Coronary artery (tissue), 2 donors: ENCODE measurements at places on chromosomes 2 and 18.

GRCh38 chr2:3398857-3399256 lies 19.4 kb downstream of the TRAPPC12 start:
- no peak for DNase-seq

DNA sequence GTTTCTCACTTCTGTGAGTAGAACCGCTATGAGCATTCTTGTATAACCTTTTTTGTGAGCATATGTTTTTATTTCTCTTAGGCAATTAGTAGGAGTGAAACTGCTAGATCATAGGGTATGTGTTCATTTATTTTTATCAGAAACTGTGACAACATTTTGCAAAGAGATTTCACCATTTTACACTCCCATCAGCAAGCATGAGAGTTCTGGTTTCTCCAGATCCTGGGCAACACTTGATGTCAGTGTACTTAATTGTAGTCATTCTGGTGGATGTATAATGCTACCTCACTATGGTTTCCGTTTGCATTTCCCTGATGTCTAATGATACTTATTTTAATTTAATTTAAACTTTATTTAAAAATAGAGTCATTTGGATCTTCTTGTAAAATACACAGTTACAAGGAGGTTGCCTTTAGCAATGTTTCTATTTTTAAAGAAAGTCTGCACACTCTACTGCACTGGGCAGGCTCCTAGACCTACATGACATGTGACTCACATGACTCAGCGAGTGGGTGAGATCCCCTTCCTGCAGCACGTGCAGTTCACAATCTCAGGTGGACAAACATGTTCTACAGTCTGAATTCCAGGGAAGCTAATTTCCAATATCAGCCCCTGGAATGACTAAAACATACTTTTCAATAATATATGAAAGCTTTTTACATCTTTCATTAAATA lies 127.0 kb upstream of the BCL2L11 start:
- DNase-seq, result no peak

GRCh38 chr2:39530411-39530866 lies 93.4 kb upstream of the MAP4K3 start:
- DNase-seq, result no peak

- DNase-seq, result no peak
Measured at GRCh38 chr18:49565101-49565500, 3.2 kb downstream of the LIPG start.

DNA sequence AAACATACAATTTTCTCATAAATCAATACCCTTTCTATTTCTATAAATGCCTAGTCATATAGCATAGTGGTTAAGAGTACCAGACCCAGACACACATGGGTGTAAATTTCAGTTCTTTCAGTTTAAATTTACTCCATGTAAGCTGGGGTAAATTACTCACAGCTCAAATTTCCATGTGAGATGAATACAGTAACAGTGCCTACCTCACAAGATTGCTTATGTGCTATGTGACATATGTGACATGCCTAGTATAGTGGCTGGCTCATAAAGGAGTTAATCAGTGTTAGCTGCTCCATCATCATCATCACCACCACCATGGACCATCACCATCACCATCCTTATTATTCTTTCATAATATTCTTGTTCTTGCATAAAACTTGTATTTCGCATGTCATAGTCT lies 61.6 kb upstream of the CD302 start:
- DNase-seq, result no peak

DNA sequence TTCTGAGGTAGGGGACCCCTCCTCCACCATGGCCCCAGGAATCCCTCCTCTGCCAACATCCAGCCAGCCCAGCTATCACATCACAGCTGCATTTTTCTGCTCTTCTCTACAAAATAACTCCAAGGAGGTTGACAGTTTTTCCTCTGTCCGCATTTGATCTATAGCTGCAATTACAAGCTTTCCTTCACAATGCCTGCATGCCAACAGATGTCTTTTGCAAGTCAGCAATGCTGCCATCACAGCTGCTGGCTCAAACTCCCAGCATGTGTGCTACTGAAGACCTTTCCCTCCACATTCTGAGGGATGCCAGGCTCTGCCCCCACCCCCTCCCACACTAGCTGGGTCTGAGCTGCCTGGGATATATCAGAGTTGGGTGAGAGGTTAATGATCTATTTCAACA lies 51.7 kb downstream of the MCFD2 start:
- no peak for DNase-seq

DNA sequence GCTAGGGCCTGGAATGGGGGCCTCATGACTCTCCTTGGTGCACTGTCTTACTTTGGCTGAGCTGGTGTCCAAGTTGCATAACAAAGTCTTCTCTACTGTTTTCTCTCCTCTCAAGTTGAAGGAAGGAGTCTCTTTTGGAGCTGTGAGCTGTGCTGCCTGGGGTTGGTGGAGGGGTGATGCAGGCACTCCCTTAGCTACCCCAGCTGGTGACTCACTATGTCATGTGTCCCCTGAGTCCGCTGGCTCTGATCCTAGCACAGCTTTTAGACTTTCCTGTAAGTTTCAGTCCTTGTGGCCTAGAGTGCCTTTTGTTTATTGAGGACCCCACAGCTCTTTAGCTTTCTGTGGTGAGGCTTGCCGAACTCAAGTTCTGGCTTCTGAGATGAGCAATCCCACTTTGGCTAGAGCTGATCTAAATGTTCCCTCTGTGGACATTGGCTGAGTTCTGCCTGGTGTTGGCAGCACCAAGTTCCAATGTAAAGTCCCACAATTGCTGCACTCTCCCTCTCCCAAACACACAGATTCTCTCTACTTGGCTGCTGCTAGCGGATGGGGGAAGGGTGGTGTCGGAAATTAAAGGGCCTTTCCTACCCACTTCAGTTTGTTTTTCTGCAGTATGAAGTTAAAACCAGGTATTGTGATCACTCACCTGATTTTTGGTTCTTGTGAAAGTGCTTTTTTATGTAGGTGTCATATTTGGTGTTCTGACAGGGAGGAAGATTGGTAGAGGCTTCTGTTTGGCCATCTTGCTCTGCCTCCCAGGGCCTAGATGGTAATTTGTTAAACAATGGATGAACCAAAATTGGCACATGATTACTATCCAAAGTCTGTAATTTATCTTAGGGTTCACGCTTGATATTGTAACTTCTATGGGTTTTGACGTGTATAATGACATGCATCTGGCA lies 83.2 kb downstream of the COMMD1 start:
- no peak for DNase-seq

DNA sequence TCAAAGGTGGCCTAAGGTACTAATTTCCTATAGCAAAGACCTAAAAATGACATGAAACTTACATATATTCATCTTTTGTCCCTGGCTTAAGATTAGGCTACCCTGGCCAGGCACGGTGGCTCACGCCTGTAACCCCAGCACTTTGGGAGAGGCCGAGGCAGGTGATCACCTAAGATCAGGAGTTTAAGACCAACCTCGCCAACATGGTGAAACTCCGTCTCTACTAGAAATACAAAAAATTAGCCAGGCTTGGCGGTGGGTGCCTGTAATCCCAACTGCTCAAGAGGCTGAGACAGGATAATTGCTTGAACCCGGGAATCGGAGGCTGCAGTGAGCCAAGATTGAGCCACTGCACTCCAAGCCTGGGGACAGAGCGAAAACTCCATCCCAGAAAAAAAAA lies 5.9 kb downstream of the SRSF7 start:
- no peak for DNase-seq

DNA sequence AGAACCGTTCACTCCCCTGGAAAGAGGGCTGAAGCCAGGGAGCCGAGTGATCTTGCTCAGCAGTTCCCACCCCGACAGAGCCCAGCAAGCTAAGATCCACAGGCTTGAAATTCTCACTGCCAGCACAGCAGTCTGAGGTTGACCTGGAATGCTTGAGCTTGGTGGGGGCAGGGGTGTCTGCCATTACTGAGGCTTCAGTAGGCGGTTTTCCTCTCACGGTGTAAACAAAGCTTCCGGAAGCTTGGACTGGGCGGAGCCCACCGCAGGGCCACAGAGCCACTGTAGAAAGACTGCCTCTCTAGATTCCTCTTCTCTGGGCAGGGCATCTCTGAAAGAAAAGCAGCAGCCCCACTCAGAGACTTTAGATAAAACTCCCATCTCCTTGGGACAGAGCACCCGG lies 180.8 kb downstream of the WDR7 start:
- DNase-seq, result no peak

- no peak for DNase-seq
Measured at GRCh38 chr2:52064234-52064633, 1032.3 kb upstream of the NRXN1 start.

- peak; percentile 84 for DNase-seq
Measured at GRCh38 chr18:3447068-3447894, 2.7 kb upstream of the TGIF1 start.
